Spleen (tissue), 13 donors: ENCODE measurements at places on chromosomes 1 and 21. TPM values are rescaled to one million over a fixed set of nuclear protein-coding genes. Genes with fewer than 3 reads are reported as not detected.

- no peaks in the 10 kb centered on the region for H3K4me1 ChIP-seq
- H3K27ac ChIP-seq = no peak overlapping the region
- H3K36me3 ChIP-seq = no peaks in the 10 kb centered on the region
These were observed 21.2 kb downstream of the JAM2 start for GRCh38 chr21:25660233-25660632.

DNA sequence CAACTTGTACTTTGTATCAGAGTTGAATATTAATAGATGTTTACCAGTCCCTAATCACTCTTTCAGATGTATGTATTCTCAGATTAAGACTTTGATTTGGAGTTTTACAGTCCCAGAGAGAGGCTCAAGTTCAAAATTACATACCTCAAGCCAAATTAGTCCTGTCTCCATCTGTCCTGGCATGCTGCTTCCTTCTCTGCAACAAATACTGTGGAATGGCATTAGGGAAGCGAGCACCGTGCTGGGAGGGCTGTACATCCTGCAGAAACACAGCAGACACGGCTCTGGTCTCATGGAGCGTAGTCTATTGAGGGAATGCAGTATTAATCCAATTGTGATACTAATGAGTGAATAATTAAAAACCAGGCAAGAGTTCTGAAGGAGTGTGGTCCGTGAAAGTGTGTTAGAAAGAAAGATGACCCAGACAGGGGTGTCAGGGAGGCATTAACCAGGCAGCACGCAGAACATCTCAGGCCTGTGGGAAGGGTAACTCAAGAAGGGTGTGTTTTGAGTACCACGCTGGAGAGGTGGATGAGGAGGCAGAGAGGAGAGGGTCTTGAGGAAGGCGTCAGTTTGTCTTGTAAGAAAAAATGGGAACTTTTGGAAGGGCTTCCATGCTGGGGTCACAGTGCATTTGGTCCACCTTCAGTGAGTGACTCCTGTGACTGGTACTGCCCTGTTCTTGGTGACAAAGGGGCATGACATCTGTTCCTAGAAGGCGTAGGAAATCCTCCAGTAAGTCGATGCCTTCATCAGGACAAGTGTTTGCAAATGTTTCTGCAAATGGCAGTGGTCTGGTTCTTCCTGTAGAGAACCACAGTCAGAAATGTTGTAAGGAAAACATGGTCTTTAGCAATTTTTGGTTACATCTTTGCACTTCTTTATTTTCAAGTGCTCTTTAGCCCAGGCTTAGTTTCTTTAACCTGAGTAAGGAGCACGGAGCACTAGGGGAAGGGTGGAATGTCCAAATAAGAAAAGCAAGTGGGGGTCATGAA, 1.6 kb downstream of the RAB4A start:
- H3K4me1 ChIP-seq = peaks cover 32% of the 10 kb centered on the region
- H3K36me3 ChIP-seq = no peaks in the 10 kb centered on the region
- H3K27me3 ChIP-seq = no peaks in the 10 kb centered on the region

ISG20L2 gene
- total RNA-seq = 41.6 TPM

GRCh38 chr1:111861523-111861922, 105.8 kb downstream of the DDX20 start:
- peaks cover 3% of the 10 kb centered on the region for H3K4me1 ChIP-seq
- peak; percentile 37 for DNase-seq
- peaks cover 3% of the 10 kb centered on the region for H3K27me3 ChIP-seq
- H3K36me3 ChIP-seq = no peaks in the 10 kb centered on the region
- no peak overlapping the region for H3K27ac ChIP-seq

GRCh38 chr1:6419804-6420453, at the start of gene HES2:
Gene HES2 (minus strand): TSS chr1:6419919. CDS start chr1:6419820, 99 bp downstream.
- peaks cover 55% of the 10 kb centered on the region for H3K4me1 ChIP-seq
- peak within 1 kb of the TSS; percentile 30 for H3K4me3 ChIP-seq
- DNase-seq = no peak
- no peak within 1 kb of the TSS for H3K27ac ChIP-seq
- H3K36me3 ChIP-seq = no peaks in the 10 kb centered on the region
- H3K27me3 ChIP-seq = peaks cover 99% of the 10 kb centered on the region

SPATA6 gene
- total RNA-seq = 17.5 TPM

- DNase-seq = peak; percentile 37
- no peaks in the 10 kb centered on the region for H3K27me3 ChIP-seq
- H3K27ac ChIP-seq = no peak overlapping the region
- peaks cover 51% of the 10 kb centered on the region for H3K4me1 ChIP-seq
- no peak overlapping the region for H3K4me3 ChIP-seq
These were observed 164.2 kb downstream of the HIVEP3 start for GRCh38 chr1:41754540-41754939.

GRCh38 chr1:112882271-112882744, 73.7 kb downstream of the SLC16A1 start:
- no peaks in the 10 kb centered on the region for H3K27me3 ChIP-seq
- H3K36me3 ChIP-seq = no peaks in the 10 kb centered on the region
- H3K4me3 ChIP-seq = no peak overlapping the region
- no peak for DNase-seq

- H3K27me3 ChIP-seq = no peaks in the 10 kb centered on the region
- no peaks in the 10 kb centered on the region for H3K4me1 ChIP-seq
- H3K27ac ChIP-seq = no peak overlapping the region
- H3K36me3 ChIP-seq = no peaks in the 10 kb centered on the region
- no peak overlapping the region for H3K4me3 ChIP-seq
These were observed 160.9 kb downstream of the HLX start for GRCh38 chr1:221040101-221040500.

DNA sequence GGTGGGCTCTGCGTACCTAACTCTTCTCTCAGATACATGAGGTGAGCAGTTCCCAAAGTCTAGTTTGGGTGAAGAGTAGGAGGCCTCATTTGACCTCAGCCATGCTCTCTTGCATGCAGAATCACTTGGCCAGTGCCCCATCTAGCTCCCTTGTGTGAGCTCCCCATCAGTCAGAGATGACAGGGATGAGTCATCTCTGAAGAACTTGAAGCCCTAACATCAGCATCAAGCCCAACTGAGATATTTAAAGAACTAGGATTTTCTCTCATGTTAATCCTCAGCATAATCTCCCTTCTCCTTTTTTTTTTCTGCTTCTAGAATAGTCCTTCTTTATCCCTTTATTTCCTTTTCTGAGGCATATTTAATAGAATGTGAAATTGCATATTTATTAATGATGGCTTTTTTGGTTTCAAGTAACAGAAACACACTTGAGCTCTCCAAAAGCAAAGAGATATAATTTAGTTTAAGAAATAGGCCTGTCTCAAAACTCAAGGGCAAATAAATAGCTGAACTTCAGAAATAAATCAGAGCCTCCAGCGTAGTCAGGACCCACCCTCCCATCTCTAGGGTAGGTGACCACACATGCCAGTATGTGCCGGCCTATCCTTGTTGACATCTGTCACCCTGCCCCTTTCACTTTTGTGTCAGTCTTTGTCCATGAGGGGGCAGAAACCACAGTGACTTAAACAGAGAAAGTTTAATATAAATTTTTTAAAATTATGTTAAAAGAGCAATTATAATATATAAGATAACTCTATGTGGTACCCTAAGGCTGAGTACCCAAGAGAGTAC, 112.3 kb downstream of the TSEN15 start:
- peaks cover 19% of the 10 kb centered on the region for H3K4me1 ChIP-seq
- no peaks in the 10 kb centered on the region for H3K36me3 ChIP-seq
- H3K27me3 ChIP-seq = no peaks in the 10 kb centered on the region
- no peak overlapping the region for H3K27ac ChIP-seq
- H3K4me3 ChIP-seq = no peak overlapping the region

FGR gene
- total RNA-seq = 111 TPM

DNA sequence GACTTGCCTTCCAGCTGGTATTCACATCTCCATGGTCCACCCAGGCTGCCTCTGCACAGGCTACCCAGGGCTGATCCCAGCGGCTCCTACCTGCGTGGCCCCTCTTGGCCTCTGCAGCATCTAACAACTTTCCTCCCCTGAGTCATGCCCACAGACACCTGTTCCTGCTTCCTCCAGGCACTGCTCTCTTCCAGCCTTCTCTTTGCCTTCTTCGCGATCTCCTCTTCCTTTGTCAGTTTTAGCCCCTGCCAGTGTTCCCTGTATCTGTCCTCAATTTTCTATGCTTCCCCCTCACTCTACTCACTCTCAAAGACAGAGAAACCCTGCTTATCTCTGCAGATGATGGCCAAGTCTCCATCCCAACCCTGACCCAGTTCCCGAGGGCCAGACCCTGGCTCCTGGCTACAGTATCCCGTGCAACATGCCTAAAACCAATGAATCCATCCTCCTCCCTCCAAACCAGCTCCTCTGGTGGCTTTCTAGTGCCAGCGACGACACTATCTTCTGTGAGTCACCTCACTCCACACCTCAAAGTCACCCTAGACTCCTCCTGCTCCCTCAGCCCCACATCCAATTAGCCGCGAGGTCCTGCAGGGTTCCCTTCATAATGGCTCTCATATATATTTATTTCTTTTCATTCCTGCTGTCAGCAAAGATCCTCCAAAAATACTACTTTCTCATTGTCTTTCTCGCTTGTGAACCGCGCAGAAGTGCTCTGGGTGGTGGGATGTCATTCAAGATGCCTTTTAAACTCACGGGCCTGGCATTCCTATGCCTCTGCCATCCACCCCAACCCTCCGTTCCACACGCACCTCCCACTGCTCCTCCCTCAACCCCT, 259.2 kb downstream of the TOMM20 start:
- no peaks in the 10 kb centered on the region for H3K27me3 ChIP-seq
- H3K27ac ChIP-seq = no peak overlapping the region
- H3K4me1 ChIP-seq = no peaks in the 10 kb centered on the region
- H3K36me3 ChIP-seq = no peaks in the 10 kb centered on the region
- no peak overlapping the region for H3K4me3 ChIP-seq
- no peak for DNase-seq

PDE4B gene
- total RNA-seq = 68.4 TPM

ADCY10 gene
- total RNA-seq = not detected
